NCI-H2029 (cell line): ENCODE measurements at places on chromosomes 7 and 10.

DNA sequence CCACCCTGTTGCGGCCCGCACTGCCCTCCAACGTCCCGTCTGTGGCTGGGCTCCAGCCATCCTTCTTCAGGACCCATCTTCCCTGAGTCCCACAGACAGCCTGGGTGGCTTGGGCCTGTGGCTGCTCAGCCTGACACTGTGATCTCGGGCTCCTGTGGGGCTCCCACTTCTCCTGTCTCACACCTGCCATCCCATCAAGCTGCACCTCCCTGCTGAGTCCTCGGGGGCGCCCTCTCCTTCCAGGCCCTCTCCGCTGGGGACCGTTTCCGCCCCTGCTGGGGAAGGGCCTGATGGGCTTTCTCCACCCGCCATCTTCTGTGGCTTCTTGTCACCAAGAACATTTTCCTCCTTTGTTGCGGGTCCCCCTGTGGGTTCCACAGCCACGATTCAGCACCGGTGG, 173.8 kb upstream of the PPP2R2D start:
- no peak for DNase-seq

DNA sequence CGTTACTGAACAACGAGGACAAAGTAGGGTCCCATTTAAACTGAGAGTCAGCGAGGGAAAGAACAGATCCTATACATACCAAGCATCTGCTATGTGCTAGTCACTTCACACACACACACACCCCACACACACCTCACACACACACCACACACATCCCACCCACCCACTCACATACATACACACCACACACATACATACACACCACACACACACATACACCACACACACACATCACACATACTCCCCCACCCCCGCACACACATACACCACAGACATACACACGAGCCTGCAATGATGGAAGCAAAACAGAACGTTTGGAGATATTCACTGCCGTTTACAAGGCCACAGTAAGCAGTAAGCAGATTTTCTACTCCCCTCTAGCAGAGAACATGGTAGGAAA, 607 bp upstream of the GRB10 start:
- no peak for DNase-seq

GRCh38 chr7:129122078-129122750, 22.3 kb upstream of the TSPAN33 start:
- DNase-seq = no peak

DNA sequence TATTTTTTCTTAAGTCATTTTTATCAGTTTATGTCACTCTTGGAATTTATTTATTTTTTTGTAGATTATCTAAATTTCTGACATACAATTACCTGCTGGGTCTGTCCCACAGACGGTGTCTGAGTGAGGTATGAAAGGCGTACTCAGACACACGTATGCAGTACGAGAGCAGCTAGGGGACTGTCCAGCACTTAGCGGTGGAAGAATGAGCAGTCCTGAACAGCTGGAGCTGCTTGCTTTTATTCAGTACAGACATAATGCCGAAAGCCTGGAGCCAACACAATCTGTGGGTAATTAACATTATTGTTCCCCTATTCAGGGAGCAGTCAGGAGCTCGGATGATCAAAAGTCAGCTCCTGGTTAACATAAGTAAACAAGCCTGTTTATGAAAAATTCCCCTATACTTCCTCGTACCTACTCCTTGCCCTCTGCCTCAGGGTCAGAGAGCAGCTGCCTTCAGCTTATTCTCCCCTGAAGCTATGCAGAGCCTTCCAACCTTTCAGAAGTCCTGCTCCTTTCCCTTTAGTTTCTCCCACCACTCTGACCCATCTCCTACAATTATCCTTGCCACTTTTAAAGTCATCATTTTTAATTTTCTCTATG, 488.0 kb upstream of the POM121L12 start:
- no peak for DNase-seq

- no peak for DNase-seq
These were observed 2.2 kb upstream of the LRRC27 start for GRCh38 chr10:132329565-132330485.

DNA sequence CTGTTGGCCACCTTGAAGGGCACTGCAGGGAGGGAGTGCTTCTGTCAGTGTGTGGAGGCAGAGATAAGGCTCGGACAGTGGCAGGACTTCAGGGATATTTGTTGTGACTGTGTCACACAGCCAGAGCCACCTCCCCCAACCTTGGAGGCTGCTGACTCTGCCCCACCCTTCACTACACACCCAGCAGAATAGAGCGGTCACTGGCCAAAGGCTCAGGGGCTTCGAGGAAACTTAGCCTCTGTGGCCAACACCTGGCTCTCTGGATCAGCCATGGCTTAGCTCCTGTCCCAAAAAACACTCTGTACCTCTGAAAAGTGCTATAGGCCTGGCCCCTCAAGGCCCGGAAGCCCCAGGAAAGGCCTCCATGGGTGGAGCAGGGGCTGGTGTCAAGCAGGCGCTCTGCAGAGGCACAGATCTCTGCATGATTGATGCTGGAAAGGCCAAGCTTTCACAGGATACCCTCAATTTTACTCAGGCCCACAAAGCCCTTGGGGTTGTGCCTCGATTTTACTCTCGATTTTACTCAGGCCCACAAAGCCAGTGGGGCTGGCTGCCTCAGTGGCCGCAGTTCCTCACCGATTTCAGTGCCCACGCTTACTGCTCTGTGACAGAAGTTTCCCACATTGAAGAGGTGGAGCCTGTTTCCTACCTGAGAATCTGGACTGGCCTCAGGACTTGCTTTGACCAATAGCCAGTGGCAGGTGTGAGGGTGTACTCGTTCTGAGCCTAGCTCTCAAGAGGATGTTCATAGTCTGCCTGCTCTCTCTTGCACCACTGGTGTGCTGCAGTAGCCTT, 113.2 kb upstream of the GPR26 start:
- no peak for DNase-seq

- DNase-seq = no peak
These were observed 109.3 kb upstream of the RHEB start for GRCh38 chr7:151628846-151629604.
